NCI-H2081 treated with DMSO at 0.1 percent for 48 hours (cell line): ENCODE measurements at places on chromosomes 16 and 17.
A peak's percentile ranks its signal among the peaks of the same experiment; 100 is the strongest.

- no peak for DNase-seq
These were observed 327.3 kb upstream of the CDH8 start for GRCh38 chr16:62363501-62363900.

GRCh38 chr16:75287708-75288107 is 36.3 kb upstream of the BCAR1 start:
- DNase-seq, result no peak

- DNase-seq, result no peak
These were observed at the start of gene MT1F for GRCh38 chr16:56657555-56658326. Gene MT1F (plus strand): TSS chr16:56657959. CDS start chr16:56658059, 100 bp downstream.

GRCh38 chr17:40646791-40647623 is 611 bp downstream of the SMARCE1 start:
- DNase-seq, result no peak

DNA sequence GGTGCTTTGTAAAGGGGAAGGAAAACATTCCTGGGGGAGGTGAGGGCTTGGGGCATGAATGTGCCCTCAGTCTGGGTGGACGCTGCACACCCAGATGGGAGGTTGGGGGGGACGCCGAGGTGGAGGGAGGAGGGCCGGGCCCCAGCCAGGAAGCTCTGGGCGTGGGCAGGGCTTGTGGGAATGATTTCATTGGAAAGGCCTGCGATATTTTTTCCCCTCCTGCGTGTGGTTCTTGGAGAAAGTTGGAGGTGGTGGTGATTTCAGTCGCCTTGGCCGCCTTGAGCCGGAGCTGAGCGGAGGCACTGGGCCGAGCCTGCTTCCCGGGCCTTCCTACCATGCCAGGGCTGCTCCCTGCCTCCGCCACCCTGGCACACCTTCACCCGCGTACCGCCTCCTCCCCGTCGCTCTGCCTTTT is 26.4 kb upstream of the CLEC18A start:
- DNase-seq, result no peak

GRCh38 chr17:27236717-27237315 is 57.1 kb upstream of the WSB1 start:
- DNase-seq, result peak; percentile 26

DNA sequence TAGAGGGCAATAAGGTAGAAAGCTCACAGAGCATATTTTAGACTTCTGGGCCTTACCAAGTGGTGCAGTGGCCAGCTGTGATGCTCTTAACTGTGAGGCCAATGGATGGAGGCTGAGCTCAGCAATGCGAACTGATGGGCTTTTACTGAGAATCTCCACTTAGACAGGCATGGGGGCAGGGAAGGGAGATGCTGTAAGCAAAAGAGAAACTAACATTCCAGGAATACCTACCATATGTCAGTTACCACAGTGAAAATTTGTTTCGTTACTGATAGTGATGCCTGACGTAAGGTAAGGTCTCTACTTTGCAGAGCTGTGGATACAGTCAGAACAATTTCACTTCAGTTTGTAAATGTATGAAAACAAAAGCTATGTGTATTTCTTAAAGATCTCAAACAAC is 250.6 kb upstream of the ZFHX3 start:
- no peak for DNase-seq
